ENCODE measurements at places on chromosomes 7 and 10. TPM values are rescaled to one million over a fixed set of nuclear protein-coding genes. Genes with fewer than 3 reads are reported as not detected.

Gene ADK
- 53.7 TPM for total RNA-seq

DNA sequence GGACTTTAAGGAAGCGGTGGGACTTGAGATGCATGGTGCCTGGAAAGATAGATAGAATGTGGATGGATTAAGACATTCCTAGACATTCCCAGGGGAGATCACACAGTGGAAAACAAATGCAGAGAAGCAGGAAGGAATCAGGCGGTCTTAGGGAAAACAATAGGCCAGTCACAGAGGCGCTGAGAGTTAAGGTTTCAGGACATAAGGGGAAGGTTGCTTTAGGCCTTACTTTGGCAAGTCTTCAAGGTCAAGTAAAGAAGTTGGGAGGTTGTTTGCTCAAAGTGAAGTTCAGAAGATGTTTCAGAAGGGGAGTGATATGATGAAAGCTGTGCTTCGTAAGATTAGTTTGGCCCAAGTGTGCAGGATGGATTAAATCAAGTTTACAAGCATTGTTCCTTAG, 109.4 kb downstream of the SUGCT start:
- H3K4me1 ChIP-seq, result no peaks in the 10 kb centered on the region
- no peak for DNase-seq
- H3K36me3 ChIP-seq, result no peaks in the 10 kb centered on the region
- no peak overlapping the region for H3K4me3 ChIP-seq
- H3K27me3 ChIP-seq, result no peaks in the 10 kb centered on the region

DNA sequence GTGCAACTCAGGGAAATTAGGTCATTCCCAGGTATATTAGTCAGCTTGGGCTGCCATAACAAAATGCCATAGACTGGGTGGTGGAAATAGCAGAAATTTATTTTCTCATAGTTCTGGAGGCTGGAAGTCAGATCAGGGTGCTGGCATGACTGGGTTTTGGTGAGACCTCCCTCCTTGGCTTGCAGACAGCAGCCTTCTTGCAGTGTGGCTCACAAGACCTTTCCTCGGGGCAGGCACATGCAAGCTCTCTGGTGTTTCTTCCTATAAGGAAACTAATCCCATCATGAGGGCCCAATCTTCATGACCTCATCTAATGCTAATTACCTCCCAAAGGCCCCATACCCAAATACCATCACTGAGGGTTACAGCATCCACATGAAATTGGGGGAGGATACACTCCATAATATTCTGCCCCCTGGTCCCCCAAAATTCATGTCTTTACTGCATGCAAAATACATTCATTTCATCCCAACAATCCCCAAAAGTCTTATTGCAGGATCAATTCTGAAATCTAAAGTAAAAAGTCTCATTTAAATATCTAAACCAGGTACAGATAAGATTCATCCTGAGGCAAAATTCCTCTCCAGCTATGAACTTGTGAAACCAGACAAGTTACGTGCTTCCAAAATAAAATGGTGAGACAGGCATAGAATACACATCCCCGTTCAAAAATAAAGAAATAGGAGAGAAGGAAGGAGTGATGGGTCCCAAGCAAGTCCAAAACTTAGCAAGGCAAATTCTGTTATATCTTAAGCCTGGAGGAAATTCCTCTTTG, 17.4 kb upstream of the CBLL1 start:
- no peak for DNase-seq
- no peak overlapping the region for H3K4me3 ChIP-seq
- H3K27me3 ChIP-seq, result peaks cover 20% of the 10 kb centered on the region
- no peaks in the 10 kb centered on the region for H3K4me1 ChIP-seq
- H3K36me3 ChIP-seq, result no peaks in the 10 kb centered on the region

GRCh38 chr10:59362144-59362958, at the start of gene FAM13C:
TSS of gene FAM13C (minus strand) at chr10:59362549. CDS start at chr10:59362460, 89 bp downstream.
- H3K4me1 ChIP-seq, result peaks cover 12% of the 10 kb centered on the region
- peaks cover 27% of the 10 kb centered on the region for H3K27me3 ChIP-seq
- H3K27ac ChIP-seq, result no peak within 1 kb of the TSS
- H3K36me3 ChIP-seq, result no peaks in the 10 kb centered on the region
- peak; percentile 47 for DNase-seq

GRCh38 chr7:152351168-152351567, 84.6 kb downstream of the KMT2C start:
- no peaks in the 10 kb centered on the region for H3K27me3 ChIP-seq
- peak; percentile 13 for DNase-seq
- no peak overlapping the region for H3K27ac ChIP-seq
- H3K4me1 ChIP-seq, result peaks cover 8% of the 10 kb centered on the region
- no peak overlapping the region for H3K4me3 ChIP-seq
